ENCODE measurements at places on chromosomes 4 and X.

DNA sequence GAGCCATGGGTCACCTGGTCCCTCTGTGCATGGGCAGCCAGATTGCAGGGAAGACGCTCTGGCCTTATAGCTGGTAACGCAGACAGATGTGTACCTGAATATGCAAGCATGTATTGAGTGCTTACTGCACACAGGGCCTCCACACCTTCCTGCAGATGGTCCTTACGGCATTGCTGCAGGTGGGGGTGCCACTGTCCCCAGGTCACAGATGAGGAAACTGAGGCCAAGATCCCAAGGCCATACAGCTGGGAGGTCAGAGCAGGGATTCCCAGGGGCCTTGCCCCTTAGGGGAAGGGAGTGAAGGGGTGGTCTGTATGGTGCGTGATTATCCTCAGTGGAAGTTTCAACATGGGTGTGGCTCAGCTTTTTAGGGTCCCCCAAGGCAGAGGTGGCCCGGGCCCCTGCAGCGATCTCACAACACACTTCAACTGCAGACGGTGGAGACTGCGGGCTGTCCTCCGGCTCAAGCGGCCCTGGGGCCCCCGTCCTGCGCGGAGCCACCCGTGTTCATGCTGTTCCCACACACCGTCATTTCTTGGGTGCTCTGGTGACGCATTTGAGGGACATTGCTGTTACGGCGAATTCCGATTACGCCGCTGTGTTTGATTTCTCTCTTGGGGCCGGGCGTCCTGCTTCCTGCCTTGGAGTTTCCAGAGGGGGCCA, 8.1 kb downstream of the DOK7 start:
- no peak for DNase-seq

- no peak for DNase-seq
Measured at GRCh38 chr4:48163746-48164145, 29.7 kb upstream of the TXK start.

DNA sequence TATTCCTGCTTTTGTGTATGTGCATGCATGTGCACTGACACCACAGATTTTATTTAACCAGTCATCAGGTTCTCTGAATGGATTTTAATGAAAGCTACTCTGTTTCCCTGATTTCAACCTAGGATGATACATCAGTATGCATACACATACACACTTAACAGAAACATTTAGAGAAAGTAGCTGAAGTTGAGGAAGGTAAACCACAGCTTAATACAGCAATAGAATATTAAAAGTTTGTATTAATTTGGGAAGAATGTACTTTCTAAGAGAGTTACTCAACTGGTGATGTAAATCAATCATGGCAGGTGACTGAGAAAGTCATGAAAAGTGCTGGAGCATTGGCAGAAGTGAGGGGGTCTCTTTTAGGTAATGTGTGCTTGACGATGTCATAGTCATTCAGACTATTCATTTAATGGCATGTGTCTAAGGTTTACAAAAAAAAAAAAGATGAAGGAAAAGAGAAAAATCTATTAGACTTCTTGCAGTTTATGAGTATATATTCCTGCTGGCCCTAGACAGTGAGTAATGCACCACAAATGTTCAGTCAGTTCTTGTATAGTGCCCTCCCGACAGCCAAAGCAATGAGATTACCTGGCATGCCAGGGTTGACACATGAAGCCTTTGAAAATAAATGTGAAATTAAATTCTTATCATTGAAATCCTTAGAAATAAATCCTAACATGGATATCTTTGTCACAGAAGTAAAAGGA, 187.6 kb downstream of the RAPGEF2 start:
- DNase-seq = no peak

- DNase-seq = no peak
Measured at GRCh38 chrX:47573341-47574075, 8.7 kb upstream of the TIMP1 start.

- DNase-seq = no peak
Measured at GRCh38 chr4:165814256-165815020, 58.6 kb upstream of the TLL1 start.

- no peak for DNase-seq
Measured at GRCh38 chr4:11813951-11814446, 385.3 kb upstream of the HS3ST1 start.

DNA sequence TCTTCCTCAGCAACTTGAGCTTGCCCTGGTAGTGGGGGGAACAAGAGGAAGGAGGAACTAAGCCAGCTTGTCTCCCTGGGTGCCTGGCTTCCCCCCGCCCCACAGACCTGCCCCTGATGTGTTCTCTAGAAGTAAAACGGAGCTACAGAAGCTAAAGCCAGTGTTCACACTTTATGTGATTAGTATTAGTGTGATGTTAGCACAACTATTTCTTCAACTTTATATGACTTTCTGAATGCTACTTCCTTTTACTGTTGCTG, 10.7 kb downstream of the RGS12 start:
- no peak for DNase-seq

DNA sequence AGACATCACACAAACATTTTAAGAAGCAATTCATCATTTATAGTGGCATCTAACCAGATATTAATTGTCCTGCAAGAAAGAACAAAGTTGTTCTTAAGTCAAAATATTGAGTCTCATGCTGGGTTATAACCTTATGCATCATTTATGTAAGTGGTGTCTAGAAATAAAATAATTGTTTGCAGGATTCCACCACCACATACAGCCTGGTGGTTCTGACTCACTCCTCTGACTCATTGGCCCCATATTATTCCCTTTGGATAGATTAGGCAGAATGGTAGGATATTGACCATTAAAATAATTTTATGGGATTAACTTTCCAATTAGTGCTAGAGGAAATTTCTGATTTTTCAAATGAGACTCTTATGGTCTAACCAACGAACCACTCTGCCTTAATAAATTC, 384.5 kb downstream of the GRXCR1 start:
- no peak for DNase-seq

DNA sequence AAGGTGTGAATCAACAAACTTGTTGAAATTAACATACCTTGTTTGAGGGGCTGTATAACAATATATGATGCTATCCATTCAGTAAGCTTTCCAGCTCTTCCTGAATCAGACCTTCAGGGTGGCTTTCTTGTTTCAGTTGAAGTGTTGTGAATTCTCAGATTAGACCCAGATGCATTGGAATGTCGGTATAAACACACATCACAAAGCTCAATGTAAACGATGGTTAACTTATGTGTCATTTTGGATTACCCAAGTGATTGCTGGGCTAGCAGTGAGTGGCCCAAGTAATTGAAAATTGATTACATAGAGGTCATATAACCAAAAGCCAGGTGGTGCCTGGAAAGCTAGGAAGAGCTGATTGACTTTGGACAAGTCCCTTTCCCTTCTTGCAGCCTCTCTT, 115.0 kb downstream of the SHROOM4 start:
- no peak for DNase-seq

DNA sequence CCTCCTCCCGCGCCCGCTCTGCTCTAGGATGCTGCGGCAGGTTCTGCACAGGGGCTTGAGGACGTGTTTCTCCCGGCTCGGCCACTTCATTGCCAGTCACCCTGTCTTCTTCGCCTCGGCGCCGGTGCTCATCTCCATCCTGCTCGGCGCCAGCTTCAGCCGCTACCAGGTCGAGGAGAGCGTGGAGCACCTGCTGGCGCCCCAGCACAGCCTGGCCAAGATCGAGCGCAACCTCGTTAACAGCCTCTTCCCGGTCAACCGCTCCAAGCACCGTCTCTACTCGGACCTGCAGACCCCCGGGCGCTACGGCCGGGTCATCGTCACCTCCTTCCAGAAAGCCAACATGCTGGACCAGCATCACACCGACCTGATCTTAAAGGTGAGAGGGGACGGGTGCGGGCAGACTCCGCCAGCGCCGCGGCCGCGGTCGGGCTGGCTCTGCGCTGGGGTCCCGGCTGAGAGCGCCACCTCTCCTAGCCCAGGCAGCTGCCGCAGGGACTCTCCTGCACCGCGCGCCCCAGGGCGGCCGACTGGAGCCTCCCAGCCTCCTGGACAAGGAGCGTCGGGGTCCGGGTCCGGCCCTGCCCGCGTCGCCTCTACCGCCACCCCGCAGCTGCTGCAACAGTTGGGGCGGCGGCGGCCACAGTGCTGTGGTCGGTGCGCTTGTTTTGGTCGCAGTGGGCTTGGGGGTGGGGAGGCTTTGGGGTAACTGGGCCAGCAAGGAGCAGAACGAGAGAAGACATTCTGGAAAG, at the start of gene PTCHD1:
TSS of gene PTCHD1 (plus strand) at position 2 of the 752 bp plus-strand sequence. CDS start at position 29, 27 bp downstream.
- DNase-seq = no peak

DNA sequence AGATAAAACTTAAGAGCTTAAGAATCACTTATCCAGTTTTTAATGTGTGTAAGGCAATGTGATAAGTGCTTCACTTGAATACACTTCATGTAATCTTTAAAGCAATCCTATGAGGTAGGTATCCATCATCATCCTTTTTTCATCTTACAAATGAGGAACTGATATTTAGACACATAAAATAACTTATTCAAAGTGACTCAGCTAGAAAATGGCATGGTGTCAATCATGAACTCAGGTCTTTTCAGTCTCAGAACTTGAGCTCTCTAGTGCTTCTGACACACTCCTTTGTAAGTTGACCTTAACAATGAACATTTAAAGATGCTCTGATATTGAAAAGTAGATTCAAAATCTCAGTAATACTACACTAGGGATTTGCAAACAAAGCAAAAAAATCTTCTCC, 224.8 kb upstream of the TEX13C start:
- DNase-seq = no peak

DNA sequence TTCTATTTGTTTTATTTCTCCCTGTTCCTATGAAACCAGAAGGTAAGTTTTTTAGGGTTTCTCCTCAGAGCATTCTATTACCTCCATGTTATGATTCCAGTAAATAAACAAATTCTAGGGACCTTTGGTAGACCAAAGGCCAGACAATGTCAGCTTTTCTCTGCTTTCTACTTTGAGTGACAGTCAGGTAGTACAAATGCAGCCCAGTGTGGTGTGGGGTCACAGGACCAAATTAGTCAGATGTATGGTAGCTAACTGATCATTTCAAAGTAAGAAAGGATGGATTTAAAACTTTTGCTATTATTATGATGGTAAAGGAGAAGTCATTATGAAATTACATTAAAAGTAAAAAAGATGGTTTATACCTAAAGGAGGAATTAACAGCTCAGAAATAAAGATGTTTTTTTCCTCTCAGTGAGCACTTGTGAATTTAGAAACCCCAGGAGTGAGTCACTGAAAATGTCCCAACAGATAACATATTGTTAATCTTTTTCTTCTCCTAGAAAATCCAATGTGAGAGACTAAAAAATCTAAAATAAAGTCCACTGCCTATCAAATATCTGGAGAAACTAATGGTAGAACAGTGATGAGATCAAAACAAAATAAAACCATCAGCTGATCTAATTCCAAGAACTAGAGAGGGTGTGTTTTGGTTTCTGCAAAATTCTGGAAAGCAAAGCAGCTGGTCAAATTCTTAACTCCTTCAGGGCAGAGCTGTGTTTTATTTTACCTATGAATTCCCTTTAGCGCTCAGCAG, 16.6 kb upstream of the KLHL2 start:
- no peak for DNase-seq

DNA sequence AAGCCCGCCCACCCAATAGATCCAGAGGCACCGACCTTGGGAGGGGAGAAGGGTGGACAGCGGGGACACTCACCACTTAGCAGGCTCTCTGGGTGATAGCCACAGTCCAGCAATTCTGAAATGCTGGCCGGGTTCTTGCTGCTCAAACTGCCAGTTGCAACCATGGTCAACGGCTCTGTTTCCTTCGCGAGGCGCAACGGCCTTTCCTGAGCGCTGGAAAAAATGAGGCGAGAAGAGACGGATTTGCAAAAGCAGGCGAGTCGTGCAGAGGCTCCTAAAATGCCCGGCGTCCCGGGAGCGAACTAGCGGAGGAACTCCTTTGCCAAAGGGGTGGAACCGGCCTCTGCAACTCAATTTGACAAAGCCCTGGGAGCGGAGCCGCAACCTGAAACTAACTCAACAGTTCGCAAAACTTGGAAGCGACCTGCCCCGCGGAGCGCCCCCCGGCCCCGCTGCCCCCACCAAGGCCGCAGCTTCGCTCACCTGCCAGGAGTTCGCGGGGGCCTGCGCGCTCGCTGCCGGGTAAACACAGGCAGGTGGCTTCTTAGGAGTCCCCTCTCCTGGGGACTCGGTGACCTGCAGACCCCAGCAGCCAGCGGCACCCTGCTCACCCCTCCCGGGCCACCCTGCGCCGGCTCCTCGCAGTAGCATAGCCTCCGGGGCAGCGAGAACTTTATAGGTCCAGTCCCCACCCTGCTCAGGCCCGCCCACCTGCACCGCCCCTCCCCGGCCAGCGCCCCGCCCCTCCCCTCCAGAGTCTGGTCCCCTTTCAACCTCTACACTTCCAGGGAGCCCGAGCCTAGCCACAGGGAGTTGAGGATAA, at the start of gene DDIT4L:
TSS of gene DDIT4L (minus strand) at position 649 of the 823 bp plus-strand sequence. CDS start at position 164, 485 bp downstream.
- no peak for DNase-seq

DNA sequence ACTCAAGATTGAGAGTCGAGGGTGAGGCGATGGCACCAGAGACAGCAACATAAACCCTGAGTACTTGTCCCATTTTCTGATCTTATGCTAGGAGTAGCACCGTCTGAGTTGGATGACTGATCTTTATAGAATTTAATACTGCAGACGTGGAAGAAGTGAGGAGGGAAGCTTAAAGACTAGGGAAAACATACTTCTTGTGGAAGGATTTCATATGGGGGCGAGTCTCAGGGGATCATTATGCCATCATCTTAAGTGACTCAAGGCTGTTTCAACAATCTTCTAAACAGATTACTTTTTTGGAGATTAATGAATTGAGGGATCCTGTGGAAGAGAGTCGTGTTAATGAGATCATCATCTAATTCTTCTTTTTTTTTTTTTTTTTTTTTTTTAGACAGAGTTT, 17.2 kb upstream of the FAT1 start:
- no peak for DNase-seq

DNA sequence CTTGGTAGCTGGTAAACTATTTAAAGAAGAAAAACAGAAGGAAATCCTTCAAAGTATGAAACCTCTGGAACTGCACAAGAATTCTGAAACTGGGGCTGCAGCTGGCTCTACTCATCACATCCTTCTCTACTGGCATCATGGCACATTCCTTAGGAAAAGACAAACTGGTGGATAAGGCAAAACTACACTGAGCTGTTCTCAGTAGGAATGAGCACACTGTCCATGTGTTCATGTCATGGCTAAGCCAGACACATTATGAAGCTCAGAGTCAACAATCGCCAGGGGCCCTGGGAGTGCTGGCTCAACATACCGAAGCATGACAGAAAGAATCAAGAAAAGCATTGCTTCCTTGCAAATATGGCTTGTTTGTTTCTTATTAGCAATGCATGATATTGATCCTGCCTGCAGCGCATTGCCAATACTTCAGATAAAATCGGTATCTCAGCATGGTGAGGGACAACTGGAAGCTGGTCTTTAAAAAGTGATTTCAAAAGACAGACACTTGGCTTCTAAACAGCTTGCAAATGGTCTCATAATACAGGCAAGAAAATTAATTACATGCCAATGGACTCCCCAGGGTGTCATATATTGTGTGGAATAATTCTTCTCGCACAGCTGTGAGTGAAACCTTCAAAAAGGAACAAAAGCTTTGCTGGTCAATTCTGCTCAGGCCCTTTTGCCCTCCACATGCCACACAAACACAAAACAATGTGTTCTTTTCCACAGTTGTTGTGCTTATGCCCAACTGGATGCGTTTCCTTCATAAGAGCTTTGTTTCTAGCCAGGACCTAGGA, 300.2 kb upstream of the VCX start:
- no peak for DNase-seq

- DNase-seq = no peak
Measured at GRCh38 chrX:82648062-82648461, 860.0 kb upstream of the POU3F4 start.

- DNase-seq = no peak
Measured at GRCh38 chr4:42395595-42395994, 1.7 kb upstream of the SHISA3 start.
